Stimulated activated CD8-positive, alpha-beta memory T cell treated with anti-CD3 and anti-CD28 coated beads, Interleukin-4, amount 100 ng/mL, for 1 hour (primary cell): ENCODE measurements at places on chromosomes 7 and 10.

- no peak for DNase-seq
These were observed 977 bp downstream of the CACNB2 start for GRCh38 chr10:18140957-18141845.

DNA sequence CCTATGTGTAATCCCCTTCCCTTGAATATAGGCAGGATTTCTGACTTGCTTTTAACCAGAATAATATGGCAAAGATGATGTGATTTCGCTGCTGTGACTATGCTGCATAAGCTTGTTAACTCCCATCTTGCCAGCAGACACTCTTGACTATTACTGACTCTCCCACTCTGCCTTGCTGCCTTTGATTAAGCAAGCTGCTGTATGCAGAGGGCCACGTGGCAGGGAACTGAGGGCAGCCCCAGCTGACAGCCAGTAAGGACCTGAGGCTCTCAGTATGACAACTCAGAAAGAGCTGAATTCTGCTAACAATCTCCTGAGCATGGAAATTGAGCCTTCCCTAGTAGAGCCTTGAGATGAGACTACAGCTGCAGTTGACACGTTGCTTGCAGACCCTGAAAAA, 279.4 kb upstream of the CACNA2D1 start:
- no peak for DNase-seq

- DNase-seq, result no peak
These were observed 474 bp downstream of the ORC5 start for GRCh38 chr7:104207348-104207730.

DNA sequence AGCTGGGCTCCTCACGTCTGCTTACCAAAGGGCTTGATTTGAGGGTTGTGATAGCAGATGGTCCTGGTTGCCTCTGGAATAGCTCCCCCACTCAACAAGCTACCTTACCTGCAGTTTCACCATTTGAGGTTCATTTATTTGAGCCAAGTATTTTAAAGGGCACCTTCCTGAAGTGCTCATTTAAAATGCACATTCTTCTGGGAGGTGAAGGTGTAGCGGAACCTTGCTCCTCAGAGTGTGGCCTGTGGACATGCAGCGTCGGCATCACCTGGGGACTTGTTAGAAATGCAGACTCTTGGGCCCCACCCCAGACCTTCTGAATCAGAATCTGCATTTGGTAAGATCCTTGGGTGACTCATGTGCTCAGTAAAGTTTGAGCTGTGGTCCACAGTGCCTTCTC, 2.3 kb downstream of the CDH23 start:
- no peak for DNase-seq

DNA sequence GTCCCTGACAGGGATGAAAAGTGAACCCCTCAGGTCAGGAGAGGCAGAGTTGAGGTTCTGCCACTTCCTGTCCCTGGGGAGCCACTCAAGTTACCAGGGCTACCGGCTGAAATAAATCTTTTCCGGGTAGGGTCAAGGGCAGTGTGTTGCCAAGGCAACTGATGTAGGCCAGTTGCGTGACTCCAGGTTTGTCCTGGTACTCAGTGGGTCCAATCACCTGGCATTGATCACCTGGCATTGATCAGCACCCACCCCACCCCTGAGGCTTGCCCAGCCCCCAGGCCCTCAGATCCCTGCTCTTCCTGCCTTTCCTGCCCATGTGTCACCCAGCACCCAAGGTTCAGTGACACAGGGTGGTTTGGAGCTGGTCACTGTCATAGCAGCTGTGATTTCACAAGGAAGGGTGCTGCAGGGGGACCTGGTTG, 5.9 kb downstream of the SAP25 start:
- DNase-seq, result no peak

- DNase-seq, result no peak
These were observed 825 bp downstream of the RAB11FIP2 start for GRCh38 chr10:118045837-118046394.
